ENCODE measurements at places on chromosomes 7 and 10. TPM values are rescaled to one million over a fixed set of nuclear protein-coding genes. Genes with fewer than 3 reads are reported as not detected.

- no peak for DNase-seq
These were observed 15.4 kb downstream of the NFE2L3 start for GRCh38 chr7:26167303-26167934.

DNA sequence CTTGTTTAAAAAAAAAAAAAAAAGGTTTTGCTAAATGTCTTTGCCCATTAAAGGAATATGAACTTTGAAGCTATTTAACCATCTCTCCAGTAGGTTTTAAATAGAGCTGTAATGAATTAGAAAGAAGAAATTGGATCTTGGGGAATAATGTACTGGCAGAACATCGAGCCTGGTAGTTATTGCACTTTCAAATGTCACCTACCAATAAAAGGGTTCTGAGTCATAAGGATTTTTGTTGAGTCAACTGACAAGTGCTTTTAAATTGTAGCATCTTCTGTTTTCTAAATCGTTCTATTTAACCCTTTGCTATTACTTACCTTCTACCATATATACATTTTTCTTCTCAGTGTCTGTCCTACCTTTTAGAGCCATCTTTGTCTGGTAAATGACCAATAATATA lies 10.7 kb downstream of the CUTC start:
- no peak for DNase-seq

The COPS6 gene
- total RNA-seq = 80.6 TPM

The PPP1R17 gene
- not detected for total RNA-seq

- no peak for DNase-seq
These were observed 113.8 kb upstream of the CACUL1 start for GRCh38 chr10:118868589-118868988.

The IKZF1 gene
- total RNA-seq = 379 TPM

DNA sequence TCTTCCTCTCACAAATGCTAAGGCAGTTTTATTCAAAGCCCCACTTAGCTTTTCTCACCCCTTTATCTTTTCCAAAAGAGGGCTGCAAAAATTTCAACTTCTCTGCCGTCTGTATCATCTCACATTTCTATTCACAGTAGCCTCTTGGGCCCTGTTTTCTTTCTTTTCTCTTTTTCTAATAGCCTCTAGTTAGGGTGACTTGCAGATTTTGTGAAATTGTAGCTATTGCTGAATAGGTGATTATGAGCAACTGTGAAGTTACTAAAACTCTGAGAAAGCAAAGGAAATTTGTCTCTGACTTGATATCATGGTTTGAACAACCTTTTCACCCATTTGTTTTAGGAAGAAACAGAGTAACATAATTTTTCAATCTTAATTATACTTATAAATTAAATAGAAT lies 29.2 kb downstream of the EXOC4 start:
- DNase-seq = no peak

Data from activated CD4-positive, alpha-beta T cell treated with anti-CD3 and anti-CD28 coated beads, Interleukin-2, amount 10 ng/mL, durations not matched to agents 7 days and 5 days (primary cell).